ENCODE measurements at places on chromosomes 1 and 21. TPM values are rescaled to one million over a fixed set of nuclear protein-coding genes. Genes with fewer than 3 reads are reported as not detected.

The NLRP3 gene
- 4.3 TPM for total RNA-seq

The C1orf216 gene
- 18.9 TPM for total RNA-seq

- H3K36me3 ChIP-seq, result no peaks in the 10 kb centered on the region
- H3K4me1 ChIP-seq, result peaks cover 93% of the 10 kb centered on the region
- peak overlapping the region; percentile 94 for H3K27ac ChIP-seq
- H3K27me3 ChIP-seq, result no peaks in the 10 kb centered on the region
Measured at GRCh38 chr1:39189592-39190041, 14.9 kb upstream of the MACF1 start.

DNA sequence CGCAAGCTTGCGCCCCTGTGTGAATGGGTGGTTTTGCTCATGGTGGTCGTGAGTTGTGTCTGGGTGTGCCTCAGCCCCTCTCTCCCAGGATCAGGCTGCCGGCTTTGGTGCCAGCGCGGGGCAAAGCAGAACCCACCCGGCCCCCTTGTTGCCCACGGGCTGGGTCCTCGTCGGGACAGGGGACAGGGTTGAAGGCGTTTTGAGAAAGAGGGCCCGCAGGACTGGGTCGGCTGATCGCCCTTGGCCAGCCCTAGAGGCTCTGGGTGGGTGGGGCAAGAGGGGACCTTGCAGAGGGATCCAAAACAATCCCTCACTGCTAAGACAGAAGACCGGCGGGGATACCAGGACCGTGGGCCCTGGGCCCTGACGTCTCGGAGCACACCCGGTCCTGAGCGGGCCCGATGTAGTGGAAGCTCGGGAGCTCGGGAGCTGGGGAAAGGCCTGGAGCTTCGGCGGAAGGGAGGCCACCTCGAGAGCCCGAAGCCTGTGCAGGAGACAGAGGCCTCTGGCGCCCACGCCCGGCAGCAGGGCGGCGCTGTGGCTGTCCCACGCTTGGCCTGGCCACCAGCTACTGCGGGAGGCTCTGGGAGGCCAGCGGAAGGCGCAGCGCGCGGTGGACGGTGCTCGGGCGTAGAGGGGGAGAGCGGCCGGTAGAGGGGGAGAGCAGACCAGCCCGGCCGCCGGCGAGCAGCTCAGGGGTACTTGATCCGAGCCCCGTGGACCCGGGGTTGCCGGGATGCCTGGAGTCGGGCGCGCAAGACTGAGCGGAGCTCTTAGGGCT is 2.8 kb upstream of the ZNF678 start:
- no peak overlapping the region for H3K27ac ChIP-seq
- no peak overlapping the region for H3K4me3 ChIP-seq
- H3K27me3 ChIP-seq, result peaks cover 9% of the 10 kb centered on the region

DNA sequence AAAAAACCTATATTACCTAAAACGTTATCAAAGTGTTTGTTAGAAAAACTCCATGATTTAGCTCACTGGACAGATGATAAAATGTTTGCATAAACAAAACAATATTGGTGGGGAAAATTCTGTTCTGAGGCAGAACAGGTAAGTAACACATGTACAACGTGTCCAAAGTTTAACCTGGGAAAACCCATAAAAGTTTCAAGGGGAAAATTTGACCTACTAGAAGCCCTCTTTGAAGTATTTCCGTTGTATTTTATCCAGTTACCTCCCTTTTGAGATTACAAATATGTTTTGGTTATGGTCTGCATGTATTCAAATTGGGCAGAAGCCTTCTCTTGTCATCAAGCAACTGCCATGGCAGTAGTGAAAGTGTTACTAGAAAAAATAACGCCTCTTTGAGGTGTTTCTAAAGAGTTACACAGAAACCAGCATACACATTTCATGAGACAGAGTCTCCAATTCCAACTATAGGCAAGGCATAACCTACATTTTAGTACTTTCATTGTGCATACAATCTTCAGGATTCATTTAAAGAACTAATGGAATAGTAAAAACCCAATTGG is 58.0 kb upstream of the PDC start:
- no peak for DNase-seq
- peaks cover 18% of the 10 kb centered on the region for H3K36me3 ChIP-seq
- peaks cover 20% of the 10 kb centered on the region for H3K4me1 ChIP-seq
- no peak overlapping the region for H3K4me3 ChIP-seq
- H3K27ac ChIP-seq, result no peak overlapping the region

DNA sequence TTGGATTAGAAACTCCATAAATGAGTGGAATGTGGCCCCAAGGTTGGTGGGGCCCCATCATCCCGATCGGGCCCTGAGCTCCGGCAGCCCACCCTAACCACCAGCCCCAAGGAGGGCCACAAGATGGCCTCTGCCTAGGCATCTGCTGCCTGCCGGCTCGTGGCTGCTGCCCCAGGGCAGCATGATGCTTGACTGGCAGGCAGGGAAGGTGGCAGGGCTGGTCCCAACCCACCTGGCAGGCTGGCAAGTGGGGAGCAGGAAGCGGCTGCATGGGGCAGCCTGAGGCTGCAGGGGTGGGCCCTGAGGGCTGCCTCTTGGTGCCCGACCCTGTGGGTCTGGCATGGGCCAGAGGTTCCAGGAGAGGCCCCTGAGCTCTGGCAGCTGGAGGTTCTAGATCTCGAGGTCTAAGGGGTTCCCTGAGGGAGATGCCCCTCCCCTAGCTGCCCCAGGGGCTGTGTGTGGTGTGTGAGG is 760 bp upstream of the GJC2 start:
- no peaks in the 10 kb centered on the region for H3K27me3 ChIP-seq
- no peaks in the 10 kb centered on the region for H3K36me3 ChIP-seq
- no peak overlapping the region for H3K4me3 ChIP-seq

DNA sequence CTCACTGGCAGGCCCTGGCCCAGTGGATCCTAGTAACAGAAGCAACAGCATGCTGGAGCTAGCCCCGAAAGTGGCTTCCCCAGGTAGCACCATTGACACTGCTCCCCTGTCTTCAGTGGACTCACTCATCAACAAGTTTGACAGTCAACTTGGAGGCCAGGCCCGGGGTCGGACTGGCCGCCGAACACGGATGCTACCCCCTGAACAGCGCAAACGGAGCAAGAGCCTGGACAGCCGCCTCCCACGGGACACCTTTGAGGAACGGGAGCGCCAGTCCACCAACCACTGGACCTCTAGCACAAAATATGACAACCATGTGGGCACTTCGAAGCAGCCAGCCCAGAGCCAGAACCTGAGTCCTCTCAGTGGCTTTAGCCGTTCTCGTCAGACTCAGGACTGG is 7.7 kb downstream of the CGN start:
- no peak overlapping the region for H3K27ac ChIP-seq
- no peaks in the 10 kb centered on the region for H3K36me3 ChIP-seq
- peaks cover 14% of the 10 kb centered on the region for H3K27me3 ChIP-seq
- H3K4me3 ChIP-seq, result no peak overlapping the region
- no peak for DNase-seq

- H3K4me1 ChIP-seq, result no peaks in the 10 kb centered on the region
- H3K27me3 ChIP-seq, result no peaks in the 10 kb centered on the region
- H3K27ac ChIP-seq, result no peak overlapping the region
- H3K4me3 ChIP-seq, result no peak overlapping the region
- DNase-seq, result no peak
- no peaks in the 10 kb centered on the region for H3K36me3 ChIP-seq
Measured at GRCh38 chr1:95730986-95731385, 497.0 kb downstream of the RWDD3 start.

DNA sequence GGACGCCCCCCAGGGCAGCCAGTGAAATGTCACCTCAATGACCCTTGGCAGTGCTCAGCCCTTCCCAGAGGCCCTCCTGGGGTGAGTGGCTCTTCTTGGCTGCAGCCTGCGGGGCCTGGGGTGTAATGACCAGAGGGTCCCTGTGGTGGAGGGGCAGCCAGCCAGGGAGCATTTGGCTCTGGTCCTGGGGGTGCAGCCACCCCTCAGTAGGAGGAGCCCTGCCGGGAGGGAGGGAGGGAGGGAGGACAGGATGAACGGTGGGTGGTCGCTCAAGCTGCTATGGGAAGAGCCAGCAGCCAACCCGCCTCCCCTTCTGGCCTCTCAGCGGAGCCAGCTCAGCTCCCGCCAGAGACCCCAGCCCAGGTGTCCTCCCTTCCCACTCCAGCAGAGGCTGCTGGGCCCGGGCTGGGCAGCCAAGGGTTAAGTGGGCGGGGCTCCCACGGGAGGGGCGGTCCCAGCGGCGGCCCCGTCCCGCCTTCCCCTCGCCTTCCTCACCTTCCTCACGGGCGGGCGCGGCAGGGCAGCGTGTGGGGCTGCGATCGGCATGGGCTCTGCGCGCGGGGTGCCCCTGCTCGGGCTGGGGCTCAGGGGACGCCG is 9.0 kb upstream of the PLCH2 start:
- H3K4me3 ChIP-seq, result no peak overlapping the region
- H3K4me1 ChIP-seq, result no peaks in the 10 kb centered on the region
- no peaks in the 10 kb centered on the region for H3K36me3 ChIP-seq
- H3K27ac ChIP-seq, result no peak overlapping the region
- no peak for DNase-seq

- H3K27me3 ChIP-seq, result peaks cover 9% of the 10 kb centered on the region
- H3K27ac ChIP-seq, result no peak overlapping the region
- DNase-seq, result no peak
- no peaks in the 10 kb centered on the region for H3K36me3 ChIP-seq
- H3K4me1 ChIP-seq, result peaks cover 5% of the 10 kb centered on the region
Measured at GRCh38 chr1:108045460-108045859, 80.5 kb upstream of the VAV3 start.

DNA sequence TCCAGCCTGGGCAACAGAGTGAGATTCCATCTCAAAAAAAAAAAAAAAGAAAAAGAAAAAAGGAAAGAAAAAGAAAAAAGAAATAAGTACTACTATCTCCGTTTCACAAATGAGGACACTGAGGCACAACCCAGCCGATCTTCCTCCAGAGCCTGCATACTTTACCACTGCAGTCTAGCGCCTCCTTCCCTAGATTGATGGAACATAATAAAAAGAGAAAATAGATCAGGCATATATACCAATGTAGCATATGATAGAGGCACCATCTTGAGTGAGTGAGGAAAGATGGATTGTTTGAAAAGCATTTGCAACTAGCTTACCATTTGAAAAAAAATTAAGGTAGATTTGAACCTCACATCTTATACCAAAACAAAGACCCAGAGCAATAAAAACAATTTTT is 5.2 kb upstream of the DPM3 start:
- no peak overlapping the region for H3K4me3 ChIP-seq
- no peaks in the 10 kb centered on the region for H3K36me3 ChIP-seq
- no peaks in the 10 kb centered on the region for H3K4me1 ChIP-seq
- no peak for DNase-seq
